Effector CD8-positive, alpha-beta T cell (primary cell): ENCODE measurements at places on chromosomes 13 and 19.

DNA sequence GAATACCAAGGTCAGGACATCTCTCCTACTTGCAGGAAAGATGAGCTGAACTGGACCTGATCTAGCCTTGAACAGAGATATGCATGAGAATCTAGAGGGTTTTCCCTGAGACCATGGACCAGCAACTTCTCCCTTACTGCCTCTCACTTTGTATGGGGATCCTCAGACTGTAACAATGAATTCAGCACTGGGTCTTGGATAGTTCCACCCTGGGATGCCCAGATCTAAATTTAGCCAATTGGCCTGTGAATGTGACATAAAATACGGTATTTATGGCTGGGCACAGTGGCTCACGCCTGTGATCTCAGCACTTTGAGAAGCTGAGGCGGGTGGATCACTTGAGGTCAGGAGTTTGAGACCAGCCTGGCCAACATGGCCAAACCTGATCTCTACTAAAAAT is 15.3 kb upstream of the LILRA2 start:
- no peak for DNase-seq

GRCh38 chr13:94195715-94196114 is 283.8 kb downstream of the DCT start:
- DNase-seq = no peak

DNA sequence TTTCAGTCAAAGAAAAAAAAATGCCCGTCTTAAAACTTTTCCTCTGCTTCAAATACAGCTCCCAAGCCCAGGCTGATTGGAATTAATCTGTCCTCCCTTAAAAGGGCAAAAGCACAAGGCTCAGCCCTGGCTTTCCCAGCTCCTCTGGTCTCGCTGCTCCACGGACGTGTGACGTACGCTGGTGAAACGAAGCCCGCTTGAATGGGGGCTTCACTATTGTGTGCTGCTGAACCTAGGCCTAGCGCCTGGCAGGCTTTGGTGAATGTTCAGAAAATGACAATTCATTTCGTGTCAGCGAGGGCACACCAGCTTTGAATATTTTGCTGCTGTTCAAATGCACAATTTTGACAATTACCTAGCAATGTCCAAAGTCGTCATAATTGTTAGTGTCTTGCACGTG is 615 bp upstream of the ZNF135 start:
- DNase-seq = no peak

DNA sequence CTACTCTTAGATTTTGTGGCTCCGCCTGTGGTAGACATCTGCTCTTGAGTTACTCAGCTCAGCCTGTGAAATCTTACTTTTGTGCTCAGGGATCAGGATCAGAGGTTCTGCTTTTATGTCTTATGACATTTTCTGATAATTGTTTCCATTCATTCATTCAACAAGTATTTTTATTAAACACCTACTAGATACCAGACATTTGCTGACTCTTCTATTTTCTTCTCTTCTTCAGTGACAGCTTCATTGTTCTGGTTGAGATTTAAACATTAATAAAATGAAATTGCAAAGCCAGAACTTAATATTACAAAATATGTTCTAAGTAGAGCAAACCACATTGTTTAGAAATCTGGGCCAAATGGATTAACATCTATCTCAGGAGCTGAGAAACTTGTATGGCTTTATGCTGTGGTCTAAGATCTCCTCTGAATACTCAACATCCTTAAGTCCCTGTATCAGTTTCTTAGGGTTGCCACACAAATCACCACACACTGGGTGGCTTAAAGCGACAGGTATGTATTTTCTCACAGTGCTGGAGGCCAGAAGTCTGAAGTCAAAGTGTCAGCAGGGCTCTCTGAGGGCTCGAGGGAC is 15.8 kb upstream of the MICU2 start:
- no peak for DNase-seq

DNA sequence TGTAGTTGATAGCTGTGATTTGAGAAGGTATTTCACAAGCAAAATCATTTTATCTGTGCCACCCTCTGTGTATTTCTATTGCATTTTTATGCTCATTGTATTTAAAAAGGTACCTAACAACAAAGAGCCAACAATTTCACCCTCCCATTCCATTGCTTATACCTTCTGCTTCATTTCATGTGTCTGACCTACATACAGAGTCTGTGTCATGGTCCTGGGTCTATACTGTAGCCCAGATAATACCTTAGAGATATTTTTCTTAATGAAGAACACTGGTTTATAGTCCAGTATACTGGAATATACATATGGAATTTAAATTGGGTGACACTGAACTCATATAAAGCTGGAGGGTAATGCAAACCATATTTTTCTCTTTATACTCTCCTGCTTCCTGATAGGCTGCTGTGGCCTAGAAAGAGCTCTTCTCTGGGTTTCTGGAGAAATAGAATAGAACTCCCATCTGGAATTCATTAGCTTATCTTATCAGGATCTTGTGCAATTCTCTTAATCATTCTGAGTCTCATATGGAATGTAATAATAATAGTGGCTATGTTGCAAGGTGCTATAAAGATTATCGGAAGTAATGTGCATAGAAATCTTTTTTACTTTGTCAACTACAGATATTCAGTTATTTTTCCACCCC is 31.8 kb upstream of the SPART start:
- no peak for DNase-seq

GRCh38 chr19:9165261-9165660 is 13.5 kb upstream of the OR7D2 start:
- DNase-seq = no peak

- DNase-seq = no peak
These were observed 2638.2 kb downstream of the PCDH9 start for GRCh38 chr13:64591971-64592370.

- no peak for DNase-seq
These were observed 298.8 kb downstream of the NDFIP2 start for GRCh38 chr13:79779761-79780160.

DNA sequence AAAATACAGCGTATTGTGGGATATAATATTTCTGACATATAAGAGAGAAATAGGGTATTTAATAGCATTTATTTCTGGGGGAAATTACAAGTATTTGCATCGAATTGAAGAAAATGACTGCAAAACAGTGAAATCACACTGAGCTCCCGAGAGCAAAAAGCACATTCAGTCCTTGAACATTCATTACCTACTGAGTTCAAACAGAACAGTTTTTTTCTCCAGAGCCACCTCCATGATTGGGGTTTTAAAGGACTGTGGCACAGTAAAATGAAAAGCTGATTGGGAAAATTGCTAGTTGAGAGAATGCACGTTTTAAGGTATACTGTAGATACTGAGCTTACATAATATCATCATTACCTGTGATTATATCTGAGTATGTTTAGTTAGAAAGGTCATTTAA is 58.0 kb upstream of the TRPC4 start:
- DNase-seq = no peak

GRCh38 chr13:45219938-45220375 is 19.1 kb upstream of the KCTD4 start:
- DNase-seq = no peak

DNA sequence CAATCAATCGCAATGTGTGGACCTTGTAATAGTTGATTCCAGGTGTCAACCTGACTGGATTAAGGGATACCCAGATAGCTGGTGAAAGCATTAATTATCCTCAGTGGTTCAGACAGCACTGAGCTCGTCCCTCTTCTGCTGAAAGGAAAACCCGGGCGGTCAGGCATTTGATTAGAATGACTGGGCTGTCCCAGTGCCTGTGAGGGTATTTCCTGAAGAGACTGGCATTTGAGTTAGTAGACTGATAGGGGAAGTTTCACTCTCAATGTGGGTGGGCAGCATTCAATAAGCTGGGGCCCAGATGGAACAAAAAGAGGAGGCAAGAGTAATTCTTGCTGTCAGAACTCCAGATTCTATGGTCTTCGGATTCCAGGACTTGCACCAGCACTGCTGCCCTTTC is 31.9 kb downstream of the KPNA3 start:
- no peak for DNase-seq

DNA sequence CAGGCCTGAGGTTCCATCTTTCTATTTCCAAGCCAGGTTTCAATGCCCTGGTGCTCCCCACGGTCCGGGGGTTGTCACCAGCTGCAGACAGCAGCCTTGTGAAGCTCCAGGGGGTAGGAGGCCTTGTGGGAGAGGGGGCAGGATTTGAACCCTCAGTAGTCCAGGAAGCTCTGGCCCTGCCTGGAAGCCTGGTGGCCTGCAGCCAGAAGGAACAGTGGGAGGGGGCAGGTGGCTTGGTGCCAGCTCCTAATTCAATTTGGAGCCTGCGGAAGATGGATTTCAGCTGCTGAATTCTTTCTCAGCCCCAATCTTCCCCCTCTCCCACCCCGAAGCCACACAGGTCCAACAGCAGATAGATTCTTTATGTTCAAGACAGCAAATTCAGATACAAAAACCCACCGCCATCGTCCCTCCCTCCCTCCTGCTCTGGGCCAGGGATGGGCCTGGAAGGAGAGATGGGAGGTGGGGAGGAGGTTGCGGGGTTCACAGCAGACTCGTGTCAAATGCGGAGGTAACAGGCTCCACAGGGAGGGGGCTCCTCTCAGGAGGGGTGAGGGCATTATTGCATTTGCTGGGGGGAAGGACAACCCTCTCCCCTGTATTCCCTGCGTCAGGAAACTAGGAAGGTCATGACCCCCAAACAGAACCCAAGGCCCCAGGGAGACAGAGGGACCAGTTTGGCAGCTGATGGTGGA is 2.4 kb upstream of the PTGER1 start:
- no peak for DNase-seq

DNA sequence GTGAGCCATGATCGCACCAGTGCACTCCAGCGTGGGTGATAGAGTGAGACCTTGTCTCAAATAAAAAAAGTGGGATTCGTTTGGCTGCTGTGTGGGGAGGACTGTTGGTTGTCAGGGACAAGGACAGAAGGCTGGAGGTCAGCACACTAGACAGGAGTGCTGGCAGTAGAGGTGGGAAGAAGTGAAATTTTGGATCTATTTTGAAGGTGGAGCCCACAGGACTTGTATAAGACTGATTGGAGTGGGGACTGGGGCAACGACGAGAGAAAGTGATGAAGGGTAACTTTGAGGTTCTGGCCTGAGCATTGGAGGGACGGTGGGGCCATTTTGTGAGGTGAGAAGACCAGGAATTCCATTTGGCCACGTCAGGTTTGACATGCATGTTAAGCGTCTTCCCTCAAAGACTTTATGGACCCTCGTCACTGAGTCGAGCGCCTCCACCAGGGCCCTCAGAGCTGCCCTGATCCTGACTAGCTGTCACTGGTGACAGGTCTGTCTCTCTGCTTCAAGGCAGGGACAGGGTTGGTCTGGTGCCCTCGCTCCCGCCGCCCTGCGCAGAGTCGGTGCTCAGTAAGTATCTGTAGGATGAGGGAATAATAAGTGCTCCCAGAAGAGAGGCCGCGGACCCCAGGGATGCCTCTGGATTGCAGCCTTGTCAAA is 673 bp downstream of the CTU1 start:
- no peak for DNase-seq

DNA sequence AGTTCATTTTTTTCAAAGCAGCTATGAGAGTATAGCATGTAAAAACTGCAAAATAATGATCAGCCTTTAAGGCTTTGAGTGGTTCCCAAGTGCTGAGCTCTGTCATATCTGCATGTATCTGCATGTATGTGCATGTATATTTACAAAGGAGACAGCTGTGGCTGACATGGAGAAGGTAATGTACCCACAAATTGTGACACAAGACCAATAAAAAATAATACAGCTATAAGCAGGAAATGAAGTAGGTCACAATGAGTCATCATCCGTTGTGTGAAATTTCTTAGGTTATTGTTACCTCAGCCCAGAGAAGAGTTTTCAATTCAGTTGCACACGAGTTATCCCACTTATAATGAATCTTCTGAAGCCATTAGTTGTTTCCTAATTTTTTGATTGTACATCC is 60.9 kb upstream of the MED4 start:
- no peak for DNase-seq

DNA sequence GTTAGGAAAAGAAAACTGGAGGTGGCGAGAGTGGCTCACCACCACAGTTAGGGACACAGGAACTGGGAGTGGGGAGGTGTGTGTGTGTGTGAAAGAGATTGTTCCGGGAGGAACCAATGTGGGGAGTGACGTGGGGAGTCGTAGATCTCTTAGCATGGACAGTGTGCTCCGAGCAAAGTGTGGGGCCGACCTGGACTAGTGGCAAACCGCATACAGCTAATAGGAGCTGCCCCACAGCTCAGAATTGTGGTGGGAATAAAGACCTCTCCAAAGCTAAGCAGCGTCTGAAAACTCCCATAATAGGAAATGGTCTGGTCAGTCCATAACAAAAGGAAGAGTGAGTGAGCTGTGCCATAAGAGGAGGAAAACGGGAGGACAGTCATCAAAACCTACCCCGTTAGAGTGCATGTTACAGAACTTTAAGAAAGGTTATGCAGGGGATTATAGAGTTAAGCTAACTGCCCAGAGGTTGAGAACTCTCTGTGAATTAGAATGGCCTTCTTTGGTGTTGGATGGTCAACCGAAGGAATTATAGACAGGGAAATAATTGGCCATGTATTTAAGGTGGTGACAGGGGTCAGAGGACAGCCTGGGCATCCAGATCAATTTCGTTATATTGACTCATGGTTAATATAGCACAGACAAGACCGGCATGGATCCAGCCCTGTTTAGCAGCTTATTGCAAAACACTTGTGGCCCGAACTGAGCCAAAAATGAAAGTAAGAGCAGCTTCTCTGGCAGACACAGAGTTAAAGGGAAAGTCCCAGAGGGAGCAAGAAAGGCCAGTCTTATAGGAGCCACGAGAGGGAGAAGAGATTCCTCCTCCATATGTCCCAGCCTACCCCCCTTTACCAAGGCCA is 8.9 kb upstream of the SLC15A1 start:
- no peak for DNase-seq

- DNase-seq = no peak
These were observed 8.5 kb downstream of the MICU2 start for GRCh38 chr13:21595546-21595822.

DNA sequence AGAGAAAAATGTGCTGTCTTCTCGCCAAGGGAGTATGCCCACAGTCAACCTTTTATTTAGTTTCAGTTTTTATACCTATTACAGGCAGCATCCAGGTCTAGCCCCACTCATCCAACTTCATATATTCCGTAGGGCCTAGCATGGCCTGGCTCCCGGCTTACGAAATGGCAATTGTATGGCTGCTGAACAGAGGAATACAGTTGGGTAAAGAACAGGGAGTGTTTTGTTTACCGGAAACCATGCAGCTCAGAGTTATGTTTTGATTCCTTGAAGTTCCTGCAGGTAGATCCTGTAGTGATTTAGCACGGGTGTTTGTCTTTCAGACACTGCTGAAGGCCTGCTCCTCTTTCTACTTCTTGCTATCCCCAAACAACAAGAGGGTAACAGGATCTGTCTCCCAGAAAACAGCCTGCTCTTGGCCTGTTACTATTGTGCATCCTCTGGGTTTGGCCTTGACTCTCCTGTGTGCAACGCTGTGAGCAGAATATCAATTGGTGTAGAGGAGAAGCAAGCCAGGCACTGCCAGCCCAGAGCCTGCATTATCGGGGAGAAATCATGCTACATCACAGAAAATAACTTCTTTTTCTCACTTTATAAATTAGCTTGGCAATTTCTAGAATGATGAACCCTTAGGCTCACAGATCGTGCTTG is 32.4 kb downstream of the OLFM4 start:
- DNase-seq = no peak

DNA sequence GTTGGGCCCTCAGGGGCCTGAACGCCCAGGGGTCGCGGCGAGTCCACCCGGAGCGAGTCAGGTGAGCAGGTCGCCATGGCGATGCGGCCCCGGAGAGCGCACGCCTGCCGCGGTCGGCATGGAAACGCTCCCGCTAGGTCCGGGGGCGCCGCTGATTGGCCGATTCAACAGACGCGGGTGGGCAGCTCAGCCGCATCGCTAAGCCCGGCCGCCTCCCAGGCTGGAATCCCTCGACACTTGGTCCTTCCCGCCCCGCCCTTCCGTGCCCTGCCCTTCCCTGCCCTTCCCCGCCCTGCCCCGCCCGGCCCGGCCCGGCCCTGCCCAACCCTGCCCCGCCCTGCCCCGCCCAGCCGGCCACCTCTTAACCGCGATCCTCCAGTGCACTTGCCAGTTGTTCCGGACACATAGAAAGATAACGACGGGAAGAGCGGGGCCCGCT is at the start of gene CCNA1:
Gene CCNA1, plus strand, starts transcription at position 390 of the 439 bp plus-strand sequence. CDS start 562 bp downstream, outside the sequence.
- no peak for DNase-seq
